Inflammatory macrophage (primary cell): ENCODE measurements at places on chromosomes 11 and 22.
A peak's percentile ranks its signal among the peaks of the same experiment; 100 is the strongest.

- DNase-seq: no peak
Measured at GRCh38 chr11:105824457-105825013, 197.5 kb downstream of the MSANTD4 start.

- no peak for DNase-seq
Measured at GRCh38 chr11:74070723-74071492, 62.0 kb upstream of the UCP3 start.

DNA sequence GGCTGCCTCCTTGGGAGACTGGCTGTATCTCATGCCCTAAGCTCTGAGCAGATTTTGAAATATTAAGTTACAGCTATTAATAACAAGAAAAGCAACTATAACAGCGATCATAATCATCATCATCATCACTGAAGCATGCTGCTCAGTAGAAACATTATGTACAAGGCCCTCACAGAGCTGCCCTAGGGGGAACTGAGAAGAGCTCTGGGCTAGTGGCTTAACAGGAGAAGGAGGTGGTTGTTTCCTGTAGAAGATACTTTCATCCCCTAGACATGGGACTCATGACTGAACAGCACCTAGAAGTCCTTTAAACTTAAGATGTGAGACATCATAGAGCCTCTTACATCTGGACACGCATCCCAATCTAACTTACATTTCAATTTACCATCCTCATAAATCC lies 332.8 kb upstream of the PLET1 start:
- DNase-seq: no peak

- DNase-seq: no peak
Measured at GRCh38 chr11:120243221-120243620, 3.3 kb downstream of the POU2F3 start.

- DNase-seq: no peak
Measured at GRCh38 chr11:83938148-83938547, 652.0 kb upstream of the CCDC90B start.

DNA sequence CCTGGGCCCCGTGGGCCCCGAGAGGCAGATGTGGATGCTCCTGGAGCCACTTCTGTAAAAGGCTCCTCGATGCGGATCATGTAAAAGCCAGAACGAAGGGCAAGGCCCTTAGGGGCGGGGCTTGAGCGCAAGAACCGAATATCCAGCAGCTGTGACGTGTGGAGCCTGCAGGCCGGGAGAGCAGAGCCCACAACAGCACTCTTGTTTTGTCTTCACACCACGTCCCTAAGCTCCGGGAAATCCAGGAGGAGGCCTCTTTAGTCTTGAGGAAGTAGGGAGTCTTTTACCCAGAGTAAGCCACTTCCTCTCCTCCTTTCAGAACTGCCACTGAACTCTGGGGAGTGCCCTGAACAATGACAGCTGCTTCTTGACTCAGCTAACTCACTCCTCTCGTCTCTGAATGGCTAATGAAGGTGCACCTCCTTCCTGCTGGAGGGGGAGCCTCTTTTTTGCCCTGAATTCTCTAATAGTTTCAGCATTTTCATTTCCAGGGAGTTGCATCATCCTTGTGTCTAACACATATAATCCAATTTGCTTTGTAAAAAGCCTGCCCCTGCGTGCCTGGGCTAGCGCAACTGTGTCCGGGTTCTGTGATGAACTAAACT lies 12.5 kb downstream of the L3MBTL2 start:
- peak; percentile 93 for DNase-seq

DNA sequence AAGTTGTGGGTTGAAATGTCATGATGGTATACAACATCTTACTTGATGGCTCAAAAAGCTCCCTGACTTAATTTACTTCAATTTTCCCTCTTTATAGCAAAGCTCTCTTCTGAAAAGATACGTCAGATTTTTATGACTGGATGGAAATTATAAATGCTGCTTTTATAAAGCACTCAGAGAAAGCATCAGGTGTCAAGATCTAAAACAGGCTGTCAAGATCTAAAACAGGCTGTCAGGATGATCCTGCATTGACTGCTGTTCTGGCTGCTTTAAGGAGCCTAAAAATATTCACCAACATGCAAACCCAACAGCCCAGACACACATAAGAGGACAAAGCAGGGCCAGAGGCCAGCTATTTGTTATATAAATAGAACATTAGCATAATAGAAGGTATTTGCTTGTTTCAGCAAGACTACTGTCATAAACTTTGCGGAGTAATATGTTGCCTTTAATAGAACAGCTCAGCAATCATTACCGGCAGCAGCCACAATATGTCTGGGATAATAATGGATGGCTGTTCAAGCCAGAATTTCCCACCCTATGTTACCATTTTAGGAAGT lies 77.3 kb upstream of the ANO5 start:
- DNase-seq: no peak

- no peak for DNase-seq
Measured at GRCh38 chr11:109150581-109150980, 271.4 kb upstream of the C11orf87 start.

DNA sequence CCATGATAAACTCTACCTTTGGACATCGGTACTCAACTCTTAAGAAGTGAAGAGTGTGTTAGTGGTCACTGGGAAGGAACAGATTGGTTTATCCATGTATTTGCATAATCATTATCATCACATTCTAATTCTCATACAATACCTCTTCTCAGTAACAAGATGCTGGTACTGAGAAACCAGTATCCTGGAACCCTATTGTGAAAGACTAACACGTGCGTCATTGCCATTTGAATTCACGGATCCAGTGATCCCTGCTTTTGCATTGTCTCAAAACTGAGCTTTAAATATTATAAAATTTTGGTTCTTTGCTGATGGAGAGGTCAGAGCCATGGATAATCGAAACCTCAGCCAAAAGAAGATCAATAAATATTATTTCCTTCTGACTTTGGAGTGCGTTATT lies 35.2 kb downstream of the KIRREL3 start:
- DNase-seq: no peak

GRCh38 chr11:124179310-124179709 lies 3.8 kb upstream of the OR10D3 start:
- DNase-seq: no peak

GRCh38 chr11:112822478-112823274 lies 138.5 kb upstream of the NCAM1 start:
- DNase-seq: no peak

DNA sequence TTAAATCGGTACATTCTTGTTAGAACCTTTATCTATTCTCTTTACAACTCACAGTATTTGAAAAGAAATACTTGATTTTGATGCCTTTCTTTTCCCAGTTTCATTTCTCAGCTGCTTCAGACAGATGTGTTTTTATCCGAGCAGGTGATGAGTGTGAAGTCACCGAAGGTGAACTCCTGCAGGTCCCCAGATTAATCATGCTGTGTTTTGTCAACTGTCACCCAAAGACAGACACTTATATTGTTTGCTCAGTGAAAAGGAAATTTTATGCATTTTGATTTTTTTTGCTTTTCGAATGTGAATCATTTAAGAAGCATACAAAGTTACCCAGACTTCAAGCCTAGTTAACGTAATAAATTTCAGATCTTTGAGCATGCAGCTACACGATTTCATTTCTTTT lies 7.8 kb upstream of the TMPRSS13 start:
- no peak for DNase-seq

DNA sequence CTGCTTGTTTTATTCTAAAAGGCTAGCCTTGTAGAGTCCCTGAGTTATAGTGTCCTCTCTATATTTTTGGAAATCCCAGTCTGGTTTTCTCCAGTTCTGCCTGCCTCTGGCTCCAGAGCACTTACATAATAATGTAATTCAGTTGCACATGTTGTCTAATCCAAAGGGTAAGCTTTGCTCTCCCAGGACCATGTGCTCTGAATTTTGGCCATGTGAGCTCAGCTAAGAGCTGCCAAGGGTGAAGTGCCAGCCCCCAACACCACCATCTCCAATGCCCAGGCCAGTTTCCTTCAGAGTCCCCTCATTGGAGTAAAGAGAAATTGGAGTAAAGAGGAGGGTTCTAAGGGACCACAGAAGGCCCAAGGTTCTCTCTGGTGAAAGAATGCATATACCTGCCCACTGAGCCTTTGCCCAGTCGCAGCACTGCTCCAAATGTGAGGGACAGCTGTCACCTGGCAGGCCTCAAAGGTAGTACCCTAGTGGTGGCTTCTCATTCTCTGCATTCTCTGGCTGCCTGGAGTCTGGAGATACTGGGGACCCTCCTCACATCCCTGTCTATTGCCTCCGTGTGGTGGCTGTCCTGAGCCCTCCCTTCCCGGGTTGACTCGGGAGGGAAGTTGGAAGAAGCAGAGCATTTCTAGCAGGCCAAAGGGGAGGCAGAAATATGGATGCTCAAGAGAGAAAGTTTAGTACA lies 4.9 kb downstream of the CRY2 start:
- no peak for DNase-seq

- no peak for DNase-seq
Measured at GRCh38 chr22:22398530-22399327, 109.8 kb downstream of the ZNF280B start.

GRCh38 chr11:121890377-121890776 lies 225.6 kb downstream of the BLID start:
- DNase-seq: peak; percentile 50

GRCh38 chr11:91935120-91935519 lies 289.5 kb upstream of the FAT3 start:
- no peak for DNase-seq

GRCh38 chr11:66720223-66720898 lies 8.7 kb downstream of the SPTBN2 start:
- DNase-seq: peak; percentile 90

GRCh38 chr22:36644333-36644757 lies 59.2 kb downstream of the CACNG2 start:
- peak; percentile 79 for DNase-seq

GRCh38 chr11:67309166-67309565 lies 5.8 kb downstream of the SSH3 start:
- DNase-seq: no peak

DNA sequence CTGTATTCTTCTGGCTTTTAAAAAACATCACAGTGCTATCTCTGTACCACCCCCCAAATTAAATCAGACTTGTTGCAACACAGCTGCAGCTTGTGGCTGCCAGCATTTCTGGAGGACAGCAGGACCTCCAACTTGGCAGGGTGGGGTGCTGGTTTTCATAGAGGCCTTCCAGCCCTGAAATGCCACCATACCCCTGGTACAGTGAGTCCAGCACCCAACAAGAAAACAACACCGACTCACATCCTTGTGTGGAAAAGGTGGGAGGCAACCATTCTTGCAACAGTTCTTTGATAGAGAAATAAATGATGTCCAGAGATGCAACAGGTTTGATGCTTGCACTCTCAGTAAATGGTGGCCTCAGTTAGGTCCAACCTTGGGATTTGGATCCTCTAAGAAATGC lies 96.0 kb downstream of the ABTB2 start:
- no peak for DNase-seq

GRCh38 chr22:39959640-39960447 lies at the start of gene TMA7B:
TSS of gene TMA7B (plus strand) at chr22:39960397. CDS start at chr22:39964375, 3,978 bp downstream.
- DNase-seq: peak; percentile 67

GRCh38 chr11:106706355-106706754 lies 311.9 kb downstream of the GUCY1A2 start:
- no peak for DNase-seq
